Psoas muscle (tissue), 8 donors: ENCODE measurements at places on chromosomes 12 and 14. TPM values are rescaled to one million over a fixed set of nuclear protein-coding genes. Genes with fewer than 3 reads are reported as not detected.

DNA sequence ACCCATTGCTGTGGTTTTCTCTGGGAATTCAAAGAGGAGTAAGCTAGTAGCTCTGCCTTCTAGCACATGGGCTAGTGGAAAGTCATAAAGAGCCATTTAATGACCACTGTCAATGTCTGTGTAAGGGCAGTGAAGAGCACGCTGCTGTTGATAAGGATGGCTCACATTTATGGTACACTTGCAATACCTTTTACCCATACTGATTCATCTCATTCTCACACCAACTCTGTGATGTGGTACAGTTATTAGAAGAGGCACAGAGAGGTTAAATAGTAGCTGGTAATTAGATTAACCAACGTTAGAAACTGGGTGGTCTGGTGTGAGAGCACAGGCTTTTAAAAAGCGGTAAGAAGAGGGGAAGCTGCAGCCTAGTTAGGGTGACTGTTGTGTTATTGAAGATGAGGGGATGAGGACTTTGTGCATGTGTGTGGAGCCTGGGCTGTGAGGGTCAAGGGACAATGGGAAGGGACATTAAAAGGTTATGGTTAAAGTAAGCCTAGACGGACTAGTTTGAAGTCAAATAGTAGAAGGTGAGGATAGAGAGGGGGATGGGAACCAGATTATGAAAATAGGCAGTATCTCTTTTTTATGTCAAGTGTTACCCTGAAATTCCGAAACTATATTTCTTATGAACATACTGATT lies 25.2 kb downstream of the RASSF3 start:
- no peaks in the 10 kb centered on the region for H3K36me3 ChIP-seq
- H3K27ac ChIP-seq = no peak overlapping the region
- no peaks in the 10 kb centered on the region for H3K27me3 ChIP-seq
- H3K4me1 ChIP-seq = no peaks in the 10 kb centered on the region

- no peak for DNase-seq
- no peak overlapping the region for H3K4me3 ChIP-seq
- H3K27me3 ChIP-seq = no peaks in the 10 kb centered on the region
Observed at GRCh38 chr14:73739174-73739898, 25.2 kb upstream of the PNMA1 start.

RNASE7 gene
- total RNA-seq = 0.22 TPM

DNA sequence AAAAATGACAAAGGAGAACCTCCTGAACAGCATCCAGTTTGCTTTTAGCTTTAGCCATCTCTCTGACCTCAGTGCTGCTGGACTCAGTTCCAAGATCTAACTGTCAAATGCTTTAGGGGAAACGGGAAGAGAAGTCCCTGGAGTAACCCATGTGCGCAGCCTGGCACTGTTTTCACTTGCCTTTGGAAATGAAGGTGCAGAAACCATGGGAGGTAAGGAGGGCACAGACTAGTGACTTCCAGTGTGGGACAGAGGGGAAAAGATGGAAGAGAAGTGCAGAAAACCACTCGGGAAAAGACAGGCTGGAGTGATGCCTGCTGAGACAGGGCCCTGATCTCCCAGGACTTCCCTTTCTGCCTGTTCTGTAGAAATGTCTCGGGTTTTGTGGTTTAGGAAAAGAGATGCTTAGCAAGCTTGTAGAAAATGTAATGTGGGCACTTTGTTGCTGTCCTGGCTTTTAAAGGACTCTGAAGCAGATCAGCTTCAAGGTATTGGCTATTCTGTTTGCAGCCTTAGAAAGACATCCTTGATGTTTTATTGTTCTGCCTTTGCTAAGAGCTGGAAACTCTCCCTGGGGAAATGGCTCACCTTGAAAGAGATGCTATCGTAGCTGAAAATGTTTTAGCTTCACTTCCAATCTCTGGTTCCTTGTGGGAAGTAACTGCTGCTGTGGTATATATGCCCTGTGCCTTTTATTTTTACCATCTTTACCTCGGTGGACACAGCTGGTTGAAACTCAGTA lies 124.6 kb upstream of the HIF1A start:
- no peak overlapping the region for H3K4me3 ChIP-seq
- peak overlapping the region; percentile 31 for H3K27ac ChIP-seq
- no peak for DNase-seq
- no peaks in the 10 kb centered on the region for H3K36me3 ChIP-seq
- H3K27me3 ChIP-seq = no peaks in the 10 kb centered on the region

- DNase-seq = no peak
- peaks cover 3% of the 10 kb centered on the region for H3K27me3 ChIP-seq
- H3K36me3 ChIP-seq = no peaks in the 10 kb centered on the region
- no peaks in the 10 kb centered on the region for H3K4me1 ChIP-seq
- no peak overlapping the region for H3K27ac ChIP-seq
Observed at GRCh38 chr12:117845271-117845904, 123.4 kb downstream of the KSR2 start.
